ENCODE measurements at places on chromosomes 7 and 10. TPM values are rescaled to one million over a fixed set of nuclear protein-coding genes. Genes with fewer than 3 reads are reported as not detected.
A peak's percentile ranks its signal among the peaks of the same experiment; 100 is the strongest.

The EXOC6 gene
- 64.7 TPM for total RNA-seq

The ALKBH4 gene
- total RNA-seq = 54.7 TPM

DNA sequence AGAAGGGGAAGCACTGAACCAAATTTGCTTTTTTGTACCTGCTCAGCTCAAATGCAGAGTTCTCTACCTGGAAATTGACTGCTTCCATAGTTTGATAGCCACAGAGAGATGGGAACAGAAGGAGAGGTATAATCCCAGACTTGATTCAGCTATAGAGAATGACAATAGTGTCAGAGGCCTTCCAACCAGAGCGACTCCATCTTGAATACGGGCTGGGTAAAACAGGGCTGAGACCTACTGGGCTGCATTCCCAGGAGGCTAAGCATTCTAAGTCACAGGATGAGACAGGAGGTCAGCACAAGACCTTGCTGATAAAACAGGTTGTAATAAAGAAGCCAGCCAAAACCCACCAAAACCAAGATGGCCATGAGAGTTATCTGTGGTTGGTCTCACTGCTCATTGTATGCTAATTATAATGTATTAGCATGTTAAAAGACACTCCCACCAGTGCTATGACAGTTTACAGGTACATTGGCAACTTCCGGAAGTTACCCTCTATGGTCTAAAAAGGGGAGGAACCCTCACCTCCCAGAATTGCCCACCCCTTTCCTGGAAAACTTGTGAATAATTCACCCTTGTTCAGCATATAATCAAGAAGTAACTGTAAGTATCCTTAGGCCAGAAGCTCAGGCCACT is 42.7 kb upstream of the ATRNL1 start:
- DNase-seq = no peak

DNA sequence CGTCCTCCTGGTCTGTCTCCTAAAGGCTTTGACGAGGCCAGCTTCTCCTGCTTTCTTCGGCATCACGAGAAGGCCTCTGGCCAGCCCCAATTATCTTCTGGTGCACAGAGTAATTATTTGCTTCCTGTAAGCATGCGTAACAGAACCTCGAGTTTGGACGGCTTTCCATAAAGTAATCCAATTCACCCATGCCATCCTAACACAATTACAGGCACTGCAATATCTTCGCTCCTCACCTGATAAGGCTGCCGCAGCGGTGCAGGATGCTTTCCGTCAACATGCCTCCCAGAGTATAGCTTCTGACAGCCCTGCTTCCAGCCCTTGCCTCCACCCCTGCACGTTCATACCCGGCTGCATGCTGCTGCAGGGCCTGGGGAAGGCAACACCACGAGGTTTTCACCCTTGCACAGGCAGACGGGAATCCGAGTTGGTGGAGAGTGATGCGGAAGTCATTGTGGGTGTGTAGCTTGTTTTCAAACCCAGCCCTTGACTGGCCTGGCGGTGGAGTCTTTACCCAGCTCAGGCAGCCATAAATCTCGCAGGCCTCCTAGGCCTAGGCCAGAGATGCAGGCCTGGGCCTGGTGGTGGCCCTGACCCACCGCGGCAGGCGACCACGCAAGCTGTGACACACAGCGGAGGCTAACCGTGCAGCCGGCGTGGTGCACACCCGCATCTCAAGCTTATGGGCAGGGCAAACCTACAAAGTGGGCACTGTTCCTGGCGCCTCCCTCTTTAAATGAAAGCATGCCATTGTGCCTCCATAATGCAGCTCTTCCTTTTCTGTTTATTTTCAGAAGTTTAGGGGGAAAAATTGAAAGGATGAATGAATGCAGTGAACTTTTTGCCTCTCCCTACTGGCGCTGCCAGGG is 12.7 kb downstream of the EBF3 start:
- peak; percentile 63 for DNase-seq

GRCh38 chr10:78778444-78779338 is 290.1 kb upstream of the ZMIZ1 start:
- DNase-seq = no peak

DNA sequence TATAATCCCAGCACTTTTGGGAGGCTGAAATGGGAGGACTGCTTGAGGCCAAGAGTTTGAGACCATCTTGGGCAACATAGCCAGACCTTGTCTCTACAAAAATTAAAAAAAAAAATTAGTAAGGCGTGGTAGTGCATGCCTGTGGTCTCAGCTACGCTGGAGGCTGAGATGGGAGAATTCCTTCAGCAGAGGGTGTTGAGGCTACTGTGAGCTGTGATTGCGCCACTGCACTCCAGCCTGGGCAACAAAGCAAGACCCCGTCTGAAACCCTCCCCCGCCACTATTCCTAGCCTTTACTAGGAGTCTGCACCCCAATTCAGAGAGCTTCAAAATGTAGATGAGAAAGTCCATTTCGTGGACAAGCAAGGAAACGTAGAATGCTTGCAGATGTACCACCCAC is 95.2 kb downstream of the PRPF18 start:
- no peak for DNase-seq

DNA sequence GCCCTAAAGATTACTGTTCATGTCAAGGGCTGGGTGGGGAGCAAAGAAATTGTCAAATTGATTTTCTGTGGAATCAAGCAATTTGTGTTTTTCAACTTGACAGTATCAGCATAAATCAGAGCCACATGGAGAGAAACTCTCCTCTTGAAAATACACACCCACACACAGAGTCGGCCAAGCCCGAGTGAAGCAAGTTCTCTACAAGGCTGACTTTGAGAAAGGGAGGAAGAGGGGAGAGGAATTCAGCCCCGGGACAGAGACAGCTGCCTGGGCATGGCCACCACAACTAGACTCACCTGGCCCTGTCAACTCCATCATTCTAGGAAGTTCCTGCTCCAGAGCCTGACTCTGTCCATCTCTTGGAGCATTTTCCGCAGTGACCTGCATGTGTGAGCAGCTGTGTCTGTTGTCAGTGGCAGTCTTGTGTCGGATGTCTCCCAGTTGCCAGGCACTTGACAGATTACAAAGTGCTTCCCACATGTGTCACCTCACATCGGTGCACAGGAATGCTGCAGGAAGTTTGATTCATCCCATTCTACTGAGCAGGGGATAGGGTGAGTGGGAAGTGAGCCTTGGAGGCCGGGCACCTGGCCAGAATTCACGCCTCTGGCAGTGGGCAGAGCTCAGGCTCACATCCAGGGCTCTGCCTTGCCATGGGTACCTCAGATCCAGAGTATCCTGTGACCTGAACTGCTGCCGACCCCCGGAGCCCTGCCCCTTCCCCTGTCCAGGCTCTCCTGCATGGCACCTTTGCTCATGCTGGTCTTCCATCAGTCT is 37.9 kb downstream of the ADAM12 start:
- DNase-seq = peak; percentile 92

DNA sequence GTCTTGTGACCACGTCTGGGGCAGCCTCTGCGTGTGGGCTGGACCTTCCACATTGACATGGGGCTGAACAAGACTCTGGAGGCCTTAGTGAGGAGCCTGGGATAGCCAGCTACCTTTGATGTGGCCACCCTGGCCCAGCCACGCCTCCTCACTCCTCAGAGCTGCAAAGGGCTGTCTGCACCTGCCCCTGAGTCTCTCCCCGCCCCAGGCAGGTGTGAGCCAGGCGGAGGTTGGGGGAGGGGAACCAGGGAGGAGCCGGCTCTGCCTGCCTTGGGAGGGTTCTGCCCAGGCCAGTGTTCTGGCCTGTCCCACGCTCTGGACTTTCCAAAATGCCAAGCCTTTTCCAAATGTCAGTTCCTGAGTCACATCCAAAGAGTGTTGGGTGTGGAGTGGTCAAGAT is 72.2 kb downstream of the GTF2IRD1 start:
- DNase-seq = no peak

DNA sequence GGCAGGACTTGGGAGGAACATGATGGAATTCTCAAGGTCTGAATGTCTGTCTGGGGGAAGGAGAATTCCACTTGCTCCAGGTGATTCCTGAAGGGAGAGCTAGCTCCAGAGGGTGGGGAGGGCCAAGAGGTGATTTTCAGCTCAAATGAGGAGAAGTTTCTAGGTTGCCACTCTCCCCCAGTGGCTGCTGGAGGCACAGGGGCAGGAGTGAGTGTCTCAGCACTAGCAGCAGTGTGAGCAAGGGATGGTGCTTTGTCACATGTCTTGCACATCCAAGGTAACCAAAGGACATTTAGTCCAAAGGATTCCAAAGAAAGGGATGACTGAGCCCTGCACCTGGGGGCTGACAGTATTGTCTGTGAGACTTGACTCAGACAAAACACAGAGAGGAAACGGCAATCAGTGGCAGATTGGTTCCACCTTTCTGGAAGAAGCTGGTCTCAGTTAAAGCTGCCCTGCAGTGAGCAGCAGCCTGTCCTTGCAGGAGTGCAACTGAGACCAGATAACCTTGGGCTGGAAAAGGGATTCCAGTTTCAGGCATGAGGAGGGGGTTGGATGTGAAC is 51.2 kb upstream of the PCBD1 start:
- no peak for DNase-seq

DNA sequence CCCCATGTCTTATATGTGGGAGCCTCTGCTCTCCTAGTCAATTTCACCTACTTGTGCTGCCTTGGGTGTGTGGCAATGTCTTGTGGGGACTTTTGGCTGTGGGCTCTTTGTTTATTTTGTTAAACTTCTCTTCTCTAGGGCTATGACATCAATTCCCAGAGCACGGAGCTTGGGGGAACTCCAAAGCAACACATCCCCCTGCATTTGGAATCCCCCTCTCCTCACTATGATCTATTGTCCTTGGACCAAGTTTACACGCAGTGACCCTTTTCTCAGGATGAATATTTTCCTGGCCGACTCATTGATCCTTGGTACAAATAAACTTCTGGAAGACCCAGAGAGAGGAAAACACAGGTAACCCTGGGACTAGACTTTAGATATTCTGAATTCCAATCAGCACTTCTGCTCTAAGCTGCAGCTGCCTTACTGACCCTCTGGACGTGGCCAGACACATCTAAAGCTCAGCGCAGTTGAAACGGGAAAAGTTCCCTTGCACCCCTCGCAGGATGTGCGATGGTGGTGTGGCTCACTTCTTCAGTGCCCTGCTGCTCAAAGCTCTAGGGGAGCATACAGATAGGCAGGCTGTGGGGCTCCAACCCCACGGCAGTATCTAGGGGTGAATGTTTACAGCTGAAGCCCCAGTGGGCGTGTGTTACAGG is 110.8 kb downstream of the TMEM178B start:
- no peak for DNase-seq

- peak; percentile 22 for DNase-seq
Measured at GRCh38 chr7:90891529-90891928, 295.4 kb downstream of the CDK14 start.

GRCh38 chr7:124989911-124990310 is 60.3 kb upstream of the POT1 start:
- DNase-seq = no peak

DNA sequence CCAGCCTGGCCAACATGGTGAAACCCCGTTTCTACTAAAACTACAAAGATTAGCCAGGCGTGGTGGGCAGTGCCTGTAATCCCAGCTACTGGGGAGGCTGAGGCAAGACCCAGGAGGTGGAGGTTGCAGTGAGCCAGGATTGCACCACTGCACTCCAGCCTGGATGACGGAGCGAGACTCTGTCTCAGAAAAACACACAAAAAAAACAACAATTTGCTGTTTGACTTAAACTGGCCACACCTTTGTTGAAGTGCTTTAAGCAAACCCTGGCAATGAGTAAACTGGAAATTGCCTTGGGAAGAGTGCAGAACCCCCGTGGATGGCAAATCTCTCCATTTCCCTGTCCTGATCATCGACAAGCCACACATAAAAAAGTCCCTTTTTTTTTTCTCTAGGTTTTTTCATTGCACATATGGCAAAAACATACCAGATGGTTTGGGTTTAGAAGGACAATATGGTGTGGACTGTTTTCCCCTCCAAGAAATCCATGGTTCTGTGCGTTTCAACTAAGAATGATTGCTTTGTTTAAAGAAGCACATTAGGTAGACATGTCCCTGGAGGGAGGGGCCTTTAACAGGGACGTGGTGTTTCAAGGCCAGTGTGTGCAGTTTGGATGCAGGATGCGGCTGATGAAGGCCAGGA is 76.9 kb downstream of the NRP1 start:
- DNase-seq = no peak

GRCh38 chr10:24150853-24151252 is 58.1 kb upstream of the KIAA1217 start:
- no peak for DNase-seq

DNA sequence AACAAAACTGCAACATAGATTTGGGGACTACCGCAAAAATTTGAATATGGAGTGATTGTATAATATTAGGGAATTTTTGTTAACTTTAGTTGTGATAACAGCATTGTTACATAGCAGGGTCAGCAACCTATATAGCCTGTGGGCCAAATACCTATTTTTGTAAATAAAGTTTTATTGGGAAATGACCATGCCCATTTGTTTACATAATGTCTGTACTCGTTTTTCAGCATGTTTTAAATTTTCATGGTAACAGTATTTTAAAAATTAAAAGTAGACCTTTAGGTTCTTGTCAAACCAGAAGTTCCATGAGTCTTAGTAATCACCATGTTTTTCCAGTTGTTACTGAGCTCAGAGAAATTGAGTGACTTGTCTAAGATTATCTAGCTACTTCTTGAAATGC is 4.7 kb downstream of the BCAP29 start:
- DNase-seq = no peak

DNA sequence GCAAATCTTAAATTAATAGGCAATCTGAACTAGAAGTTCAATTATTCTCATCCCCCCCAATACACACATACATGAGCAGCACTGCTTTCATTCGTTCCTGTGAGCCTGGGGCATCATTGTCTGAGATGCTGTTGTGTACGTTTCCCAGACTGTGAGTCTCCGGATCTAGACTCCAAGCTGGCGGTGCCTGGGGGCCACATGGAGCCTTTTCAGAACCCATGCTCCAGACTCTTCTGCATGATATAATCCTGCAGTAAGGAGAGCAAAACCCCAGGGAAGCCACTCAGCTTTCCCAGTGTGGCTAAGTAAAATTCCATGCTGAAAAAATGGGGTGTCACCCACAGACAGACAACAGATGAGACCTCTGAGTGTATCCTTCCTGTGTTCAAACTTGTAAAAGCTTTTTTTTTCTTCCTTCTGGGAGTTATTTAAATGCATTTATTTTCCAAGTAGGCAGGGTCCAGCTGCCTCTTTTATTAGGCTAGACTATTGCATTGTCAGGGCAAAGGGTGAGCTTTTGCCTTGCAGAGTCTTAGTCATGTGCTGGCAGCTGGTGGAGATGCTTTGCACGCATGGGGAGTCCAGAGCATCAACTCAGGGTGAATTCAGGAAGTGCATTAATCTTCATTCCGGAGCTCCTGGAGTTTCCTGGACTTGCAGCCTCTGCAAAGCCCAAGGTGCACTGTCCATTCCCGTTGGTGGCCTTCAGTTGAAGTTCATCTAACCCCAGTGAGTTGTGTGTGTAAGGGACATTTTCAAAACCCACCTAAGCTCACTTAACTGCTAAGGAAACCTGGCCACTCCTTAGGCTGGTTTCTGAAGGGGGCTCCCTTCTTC is 185.7 kb upstream of the ADO start:
- no peak for DNase-seq

GRCh38 chr10:117167789-117168674 is 29.3 kb upstream of the KCNK18 start:
- DNase-seq = peak; percentile 75

GRCh38 chr10:132300582-132300981 is 7.2 kb downstream of the STK32C start:
- no peak for DNase-seq

- no peak for DNase-seq
Measured at GRCh38 chr10:91034042-91034441, 113.2 kb upstream of the ANKRD1 start.

GRCh38 chr10:2392145-2392812 is 655.0 kb upstream of the ADARB2 start:
- DNase-seq = no peak
